ENCODE measurements at places on chromosomes 1 and 21.

GRCh38 chr1:202104073-202104472, 18.6 kb upstream of the GPR37L1 start:
- no peak for DNase-seq

- DNase-seq = no peak
Measured at GRCh38 chr1:205563927-205564441, 59.5 kb downstream of the CDK18 start.

DNA sequence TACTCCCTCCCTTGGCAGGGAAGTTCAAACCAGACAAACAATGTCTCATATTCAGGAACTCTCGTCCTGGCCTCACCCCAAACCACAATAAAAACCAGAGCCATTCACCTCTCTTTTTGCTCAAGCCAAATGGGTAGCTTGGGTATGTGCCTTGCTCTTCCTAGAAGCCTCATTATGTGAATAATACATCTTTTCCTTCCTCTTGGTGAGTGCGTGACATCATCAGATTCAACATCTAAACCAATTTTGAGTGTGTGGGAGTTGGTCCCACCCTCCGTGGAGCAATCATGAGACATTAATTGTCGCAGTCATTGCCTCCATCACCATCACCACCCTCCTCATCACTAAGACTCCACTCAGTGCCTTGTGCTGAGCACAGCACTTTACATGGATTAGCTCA, 482.9 kb downstream of the PTPRU start:
- DNase-seq = no peak

- no peak for DNase-seq
Measured at GRCh38 chr1:184506481-184506880, 119.7 kb downstream of the C1orf21 start.

DNA sequence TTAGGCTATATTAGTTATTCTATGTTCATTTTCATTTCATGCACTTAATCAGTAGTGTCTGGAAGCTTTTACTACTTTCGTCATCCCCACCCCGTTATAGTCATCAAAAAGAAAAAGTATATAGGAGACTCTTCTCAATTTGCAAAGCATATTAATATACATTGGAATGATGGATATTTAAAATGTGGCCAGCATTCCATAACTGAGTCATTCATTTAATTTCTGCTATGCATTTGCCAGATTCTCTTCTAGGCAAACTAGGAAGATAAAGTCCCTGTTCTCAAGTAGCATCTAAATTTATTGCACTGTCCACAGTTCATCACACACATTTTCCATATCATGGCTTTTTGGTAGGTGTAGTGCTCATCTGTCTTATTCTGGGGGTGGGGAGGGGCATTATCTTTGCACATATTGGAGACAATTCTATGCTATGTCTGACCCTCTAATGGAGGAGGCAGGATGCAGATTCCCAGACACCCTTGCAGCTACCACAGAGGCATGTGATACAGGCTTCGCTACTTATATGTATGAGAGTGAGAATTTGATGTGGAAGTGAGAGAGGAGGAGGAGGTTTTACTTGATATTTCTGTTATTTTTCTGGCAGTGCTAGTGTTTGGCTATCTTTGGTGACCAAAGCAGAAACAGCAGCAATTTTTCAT, 125.8 kb downstream of the CTH start:
- DNase-seq = no peak

- no peak for DNase-seq
Measured at GRCh38 chr21:46636181-46636512, 673 bp downstream of the PRMT2 start.

DNA sequence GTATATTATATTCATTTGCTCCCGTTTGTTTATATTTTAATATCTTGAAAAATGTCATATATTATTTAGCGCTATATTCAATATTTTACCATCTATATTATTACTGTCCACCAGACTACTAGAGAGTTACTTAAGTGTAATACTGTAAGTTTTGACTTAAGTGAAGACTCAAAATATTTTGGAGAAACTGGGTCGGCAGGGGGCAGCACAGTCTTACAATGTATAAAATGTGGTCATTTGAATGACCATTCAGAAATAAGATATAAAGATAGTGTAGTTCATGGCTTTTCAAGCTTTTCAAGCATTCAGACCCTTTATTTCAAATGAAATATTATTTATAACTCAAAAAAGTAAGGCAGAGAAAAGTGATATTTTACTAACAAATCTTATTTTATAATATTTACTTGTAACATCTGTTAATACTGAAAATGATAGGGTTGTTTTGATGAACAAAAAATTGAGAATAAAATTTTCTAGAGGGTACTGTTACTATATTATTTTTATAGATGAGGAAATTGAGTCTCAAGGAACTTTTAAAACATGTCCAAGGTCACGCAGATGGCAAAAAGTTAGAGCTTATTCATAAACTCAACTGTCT, 89.0 kb upstream of the SERTAD4 start:
- DNase-seq = peak; percentile 22
